ENCODE measurements at places on chromosomes 1 and 21. TPM values are rescaled to one million over a fixed set of nuclear protein-coding genes. Genes with fewer than 3 reads are reported as not detected.

Gene GPR153
- 5.5 TPM for total RNA-seq

- H3K27ac ChIP-seq: no peak overlapping the region
- no peak overlapping the region for H3K4me3 ChIP-seq
- no peaks in the 10 kb centered on the region for H3K27me3 ChIP-seq
- no peak for DNase-seq
These were observed 85.5 kb downstream of the NGF start for GRCh38 chr1:115252585-115252984.

DNA sequence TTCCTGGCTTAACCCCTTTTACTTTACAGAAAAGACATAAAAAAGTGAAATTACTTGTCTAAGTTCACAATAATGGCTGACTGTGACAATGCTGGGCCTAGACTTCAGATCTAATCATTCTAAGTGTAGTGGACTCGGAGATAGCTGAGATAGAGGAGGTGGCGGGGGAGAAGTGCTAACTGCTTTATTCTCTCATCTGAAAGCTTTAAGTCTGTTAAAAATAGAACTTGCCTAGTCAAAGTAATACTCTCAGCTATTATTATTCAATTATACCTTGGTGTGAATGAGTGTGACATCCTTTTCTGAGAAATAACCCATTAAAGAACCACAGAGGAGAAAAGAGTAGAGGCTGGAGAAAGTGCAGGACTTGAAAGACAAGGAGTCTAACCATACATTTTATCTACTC, 96.1 kb upstream of the OLIG2 start:
- peaks cover 3% of the 10 kb centered on the region for H3K27me3 ChIP-seq
- DNase-seq: no peak
- no peaks in the 10 kb centered on the region for H3K36me3 ChIP-seq
- no peaks in the 10 kb centered on the region for H3K4me1 ChIP-seq
- H3K27ac ChIP-seq: no peak overlapping the region

GRCh38 chr1:191101960-191102359, 624.3 kb upstream of the BRINP3 start:
- no peak overlapping the region for H3K4me3 ChIP-seq
- H3K27me3 ChIP-seq: no peaks in the 10 kb centered on the region
- no peak overlapping the region for H3K27ac ChIP-seq
- H3K36me3 ChIP-seq: no peaks in the 10 kb centered on the region
- no peaks in the 10 kb centered on the region for H3K4me1 ChIP-seq
- no peak for DNase-seq

DNA sequence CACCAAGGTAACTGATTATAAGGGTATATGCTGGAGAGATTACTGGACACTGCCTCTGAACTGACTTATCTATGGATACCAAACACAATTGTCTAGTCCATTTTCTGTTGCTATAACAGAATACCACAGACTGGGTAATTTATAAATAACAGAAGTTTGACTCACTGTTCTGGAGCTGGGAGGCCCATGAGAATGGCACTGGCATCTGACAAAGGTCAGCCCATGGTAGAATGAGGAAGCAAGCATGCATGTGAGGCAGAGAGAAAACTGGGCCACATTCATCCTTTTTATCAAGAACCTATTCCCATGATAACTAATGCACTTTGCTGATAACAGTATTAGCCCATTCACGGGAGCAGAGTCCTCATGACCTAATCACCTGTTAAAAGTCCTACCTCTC, 37.4 kb downstream of the FCER1A start:
- H3K4me3 ChIP-seq: no peak overlapping the region
- DNase-seq: no peak
- no peaks in the 10 kb centered on the region for H3K4me1 ChIP-seq
- H3K27me3 ChIP-seq: no peaks in the 10 kb centered on the region
- H3K27ac ChIP-seq: no peak overlapping the region

GRCh38 chr1:189151361-189151760, 1326.3 kb downstream of the BRINP3 start:
- H3K27me3 ChIP-seq: no peaks in the 10 kb centered on the region
- DNase-seq: no peak
- no peak overlapping the region for H3K27ac ChIP-seq
- no peak overlapping the region for H3K4me3 ChIP-seq
- no peaks in the 10 kb centered on the region for H3K4me1 ChIP-seq

All from Panc1 (cell line).